ENCODE measurements at places on chromosomes 2 and 18. TPM values are rescaled to one million over a fixed set of nuclear protein-coding genes. Genes with fewer than 3 reads are reported as not detected.

- peak; percentile 98 for DNase-seq
These were observed 61.3 kb upstream of the PGAP1 start for GRCh38 chr2:196987649-196988364.

- peak; percentile 94 for DNase-seq
These were observed 14.3 kb upstream of the TANC1 start for GRCh38 chr2:158953926-158954763.

- peak; percentile 61 for DNase-seq
These were observed 14.6 kb upstream of the LTBP1 start for GRCh38 chr2:32931945-32932709.

Gene XDH
- total RNA-seq = not detected

Measured in M059J (cell line).